AG10803 (cell line): ENCODE measurements at places on chromosomes 12 and 14.

GRCh38 chr14:103121121-103121845 is 2.0 kb upstream of the TNFAIP2 start:
- peak; percentile 49 for DNase-seq

DNA sequence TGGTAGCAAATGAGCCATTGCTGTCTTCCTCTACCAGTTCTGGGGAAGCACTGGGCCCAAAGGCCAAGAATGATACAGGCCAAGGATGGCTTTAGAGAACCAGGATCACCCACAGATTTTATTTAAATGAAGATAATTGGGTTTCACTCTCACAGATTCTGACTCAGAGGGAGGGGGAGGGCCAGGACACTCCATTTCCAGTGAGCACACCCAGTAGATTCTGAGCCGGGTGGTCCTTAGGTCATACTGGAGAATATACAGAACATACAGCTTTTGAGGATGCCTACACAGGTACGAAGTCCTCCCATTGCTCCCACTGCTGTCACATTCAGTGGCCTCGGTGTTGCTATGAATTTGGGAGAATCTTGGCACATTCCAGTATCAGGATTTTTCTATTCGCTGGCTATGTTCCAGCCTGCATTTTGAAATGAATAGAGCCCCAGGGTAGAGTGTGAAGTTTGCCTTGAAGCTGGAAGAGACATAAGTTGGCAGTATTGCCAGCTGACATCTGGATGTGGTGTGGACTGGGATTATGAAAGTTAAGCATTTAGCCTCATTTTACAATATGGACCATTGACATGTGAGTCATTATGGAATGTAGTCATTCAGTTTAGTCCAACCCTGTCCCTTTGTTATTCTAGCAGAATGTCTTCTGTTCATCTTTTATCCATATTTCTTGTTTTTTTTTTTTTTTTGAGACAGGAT is 45.8 kb upstream of the POC1B start:
- DNase-seq: peak; percentile 96

- no peak for DNase-seq
These were observed 334.1 kb upstream of the RGS6 start for GRCh38 chr14:71597955-71598660.

GRCh38 chr14:79516009-79516408 is 695.3 kb downstream of the DIO2 start:
- no peak for DNase-seq

- DNase-seq: no peak
These were observed 33.3 kb downstream of the GALNT9 start for GRCh38 chr12:132296063-132296462.

DNA sequence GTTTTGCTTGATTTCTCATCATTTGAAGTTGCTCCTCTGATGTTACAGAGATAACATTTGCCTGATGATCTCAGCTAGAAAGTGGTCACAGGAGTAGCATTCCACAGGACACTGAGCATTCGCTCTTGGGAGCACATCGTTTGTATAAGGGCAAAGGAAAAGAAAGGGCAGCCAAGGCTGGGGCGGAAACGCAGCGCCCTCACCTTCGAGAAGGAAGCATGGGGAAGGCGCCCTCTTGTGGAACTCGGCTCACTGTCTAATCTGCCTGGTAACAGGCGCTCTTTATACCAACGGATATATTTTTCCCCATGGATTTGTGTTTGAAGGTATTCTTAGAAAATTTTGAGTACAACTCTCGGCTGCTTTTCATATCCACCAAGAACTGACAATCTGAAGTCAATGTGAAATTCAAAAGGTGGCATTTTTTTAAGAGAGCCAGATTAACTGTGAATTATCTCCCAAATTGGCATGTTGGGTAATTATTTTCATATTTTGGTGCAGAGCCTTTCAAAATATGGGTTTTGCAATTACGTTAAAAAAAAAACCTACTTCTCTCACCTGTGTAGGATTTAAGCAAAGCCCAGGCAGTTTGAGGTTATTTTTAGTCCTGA is 172.7 kb downstream of the CAND1 start:
- DNase-seq: peak; percentile 77

DNA sequence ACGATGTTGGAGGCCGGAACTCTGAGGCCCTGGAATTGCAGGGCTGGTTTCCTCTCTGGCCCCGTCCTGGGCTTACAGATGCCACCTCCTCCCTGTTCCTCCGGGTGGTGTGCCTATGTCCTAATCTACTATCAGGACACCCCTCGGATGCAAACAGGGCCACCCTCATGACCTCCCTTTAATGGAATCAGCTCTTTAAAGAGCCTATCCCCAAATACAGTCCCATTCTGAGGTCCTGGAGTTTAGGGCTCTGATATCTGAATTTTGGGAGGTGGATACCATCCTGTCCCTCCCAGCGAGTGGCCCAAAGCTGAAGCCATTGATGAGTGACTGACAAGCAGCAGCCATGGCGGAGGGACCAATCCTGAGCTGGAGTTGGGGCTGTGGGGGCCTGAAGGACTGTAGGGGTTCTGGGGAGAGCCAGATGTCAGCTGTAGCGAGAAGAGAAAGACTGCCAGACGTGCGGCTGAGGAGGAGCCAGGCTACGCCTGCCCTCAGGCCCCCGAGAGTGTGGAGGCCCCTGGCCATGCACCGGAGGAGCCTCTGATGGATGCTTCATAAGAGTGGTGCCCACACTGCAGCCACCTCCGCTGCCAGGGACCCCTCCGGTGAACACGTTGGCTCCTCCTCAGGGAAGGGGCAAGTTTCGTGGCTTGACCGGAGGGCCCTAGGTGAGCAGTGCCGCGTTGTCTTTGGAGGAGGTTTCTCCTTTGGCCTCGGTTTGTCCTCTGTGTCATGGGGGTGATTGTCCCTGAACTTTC is 100.2 kb downstream of the KIF26A start:
- no peak for DNase-seq

GRCh38 chr12:50918584-50919316 is 33.6 kb upstream of the HIGD1C start:
- DNase-seq: no peak

DNA sequence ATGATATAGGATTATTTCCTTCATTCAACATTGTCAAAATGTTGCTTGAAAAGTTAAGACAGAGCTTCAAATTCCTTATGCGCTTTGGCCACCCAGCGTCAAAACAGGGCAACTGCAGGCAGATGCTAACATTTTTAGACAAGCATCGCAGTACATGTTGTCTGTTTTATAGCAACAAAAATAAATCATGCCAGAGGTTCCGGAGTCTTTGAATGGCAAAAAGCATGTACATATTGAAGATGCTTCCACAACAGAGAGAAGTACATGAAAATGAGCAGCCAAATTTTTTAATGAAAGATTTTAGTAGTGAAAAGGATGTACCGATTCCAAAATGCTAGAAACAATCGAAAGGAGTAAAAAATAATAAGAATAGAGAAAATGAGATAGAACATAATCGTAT is 49.8 kb upstream of the USP15 start:
- DNase-seq: peak; percentile 50

DNA sequence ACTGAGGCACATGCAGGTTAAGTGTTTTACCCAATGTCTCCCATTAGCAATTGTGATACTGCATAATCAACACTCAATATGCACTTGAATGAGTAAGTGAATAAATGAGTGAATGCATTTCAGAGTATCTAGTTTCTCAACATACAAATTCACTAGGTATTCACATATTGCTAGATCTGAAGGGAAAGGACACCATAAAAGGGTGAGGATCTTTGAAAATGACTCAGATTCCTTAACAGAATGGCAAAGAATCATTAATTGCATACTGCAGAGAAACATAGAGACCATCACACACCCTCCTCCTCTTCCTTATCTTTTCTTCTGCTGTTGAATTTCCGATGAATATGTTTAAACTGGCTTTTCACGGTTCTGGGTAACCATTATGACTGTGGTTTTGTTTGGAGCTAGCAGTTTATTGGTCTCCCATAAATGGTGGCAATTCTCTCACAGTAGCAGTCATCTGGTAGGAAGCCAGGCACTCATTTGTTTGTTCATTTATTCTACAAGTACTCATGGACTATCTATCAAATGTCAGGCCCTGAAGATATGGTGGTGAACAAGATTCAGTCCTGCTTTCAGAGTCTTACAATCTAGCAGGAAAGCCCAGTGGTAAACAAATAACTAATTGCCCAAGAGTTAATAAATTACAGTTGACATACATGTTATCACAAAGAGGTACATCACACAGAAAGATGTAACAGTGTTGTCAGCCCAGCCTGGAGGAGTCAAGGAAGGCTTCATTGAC is 70.2 kb downstream of the LLPH start:
- DNase-seq: no peak

DNA sequence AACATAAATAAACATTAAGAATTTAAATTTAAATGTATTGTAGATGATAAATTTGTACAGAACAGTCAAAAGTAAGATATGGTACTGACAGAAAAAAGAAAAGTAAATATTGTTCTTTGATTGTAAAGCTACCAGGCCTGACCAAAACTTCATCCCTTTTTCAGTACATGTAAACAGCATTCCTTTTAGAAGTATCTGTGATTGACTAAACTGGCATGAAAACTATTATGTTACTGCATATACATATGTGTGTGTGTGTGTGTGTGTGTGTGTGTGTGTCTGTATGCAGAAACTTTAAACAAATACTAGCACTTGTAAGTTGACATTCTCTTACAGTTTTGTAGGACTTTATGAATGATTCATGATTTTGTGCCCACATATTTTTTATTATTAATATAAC is 270.9 kb downstream of the C12orf50 start:
- no peak for DNase-seq

GRCh38 chr14:50647282-50647681 is 20.8 kb downstream of the SAV1 start:
- DNase-seq: no peak

GRCh38 chr14:102196902-102197230 is 57.2 kb downstream of the WDR20 start:
- DNase-seq: no peak

GRCh38 chr14:100545359-100545758 is 41.9 kb downstream of the BEGAIN start:
- no peak for DNase-seq

- no peak for DNase-seq
These were observed 14.3 kb downstream of the CEP170B start for GRCh38 chr14:104879201-104879982.

DNA sequence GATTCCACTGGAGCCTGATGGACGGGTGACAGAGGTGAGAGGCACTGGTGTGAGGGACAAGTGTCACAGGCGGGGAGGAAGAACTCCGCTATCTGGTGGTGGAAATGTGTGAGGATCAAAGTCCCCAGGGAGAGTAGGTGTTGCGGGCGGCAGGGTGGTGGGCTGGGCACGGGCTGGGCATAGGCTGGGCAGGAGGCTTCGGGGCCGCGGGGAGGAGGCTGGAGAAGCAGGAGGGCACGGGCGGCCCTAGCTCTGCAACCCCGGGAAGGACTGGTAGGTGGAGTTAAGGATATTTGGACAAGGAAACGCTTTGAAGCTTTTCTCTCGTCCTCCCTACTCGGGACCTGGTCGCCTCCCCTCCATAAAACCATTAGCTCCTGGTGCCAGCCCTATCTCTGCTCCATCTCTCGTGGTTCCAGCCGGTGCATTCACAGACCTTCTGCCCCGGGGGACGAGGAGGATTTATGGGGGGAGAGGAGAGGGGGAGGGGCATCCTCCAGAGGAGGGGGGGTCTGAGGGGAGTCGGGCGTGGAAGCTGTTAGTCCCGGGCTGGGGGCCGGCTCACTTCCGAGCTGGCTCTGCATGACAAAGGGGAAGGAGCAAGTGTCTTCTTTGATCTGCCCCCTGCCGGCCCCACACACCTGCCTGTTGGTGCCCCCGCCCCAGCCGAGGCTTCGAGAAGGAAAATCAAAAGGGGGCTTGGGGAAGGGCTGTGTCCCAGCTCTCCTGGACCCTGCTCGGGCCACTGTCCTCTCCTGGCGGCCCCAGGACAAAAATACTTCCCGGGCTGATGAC is 504 bp downstream of the WNT5B start:
- DNase-seq: no peak

- DNase-seq: peak; percentile 70
These were observed at the start of gene CCDC184 for GRCh38 chr12:48183091-48183875. Gene CCDC184, plus strand, starts transcription at chr12:48183644. Its CDS starts 479 bp downstream, at chr12:48184123.

GRCh38 chr12:93626160-93626559 is 51.0 kb upstream of the CRADD start:
- DNase-seq: no peak

DNA sequence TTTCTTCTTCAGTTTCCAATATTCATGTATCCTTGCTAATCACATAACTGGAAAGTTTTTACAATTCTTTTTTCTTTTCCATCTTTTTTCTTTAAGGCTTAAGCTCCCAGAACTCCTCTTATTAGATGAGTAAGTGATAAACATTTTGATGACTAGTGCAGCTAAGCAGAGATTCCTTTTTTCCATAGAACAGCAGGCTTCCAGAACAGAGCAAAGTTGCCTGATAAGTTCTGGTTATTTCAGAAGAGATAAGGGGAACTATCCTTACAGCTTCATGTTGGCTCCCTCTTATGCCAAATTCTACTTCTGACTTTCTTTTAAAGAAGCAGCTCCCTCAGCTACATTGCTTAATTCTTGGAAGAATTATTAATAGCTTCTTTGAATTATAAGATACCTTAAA is 194.7 kb upstream of the FAR2 start:
- DNase-seq: no peak

DNA sequence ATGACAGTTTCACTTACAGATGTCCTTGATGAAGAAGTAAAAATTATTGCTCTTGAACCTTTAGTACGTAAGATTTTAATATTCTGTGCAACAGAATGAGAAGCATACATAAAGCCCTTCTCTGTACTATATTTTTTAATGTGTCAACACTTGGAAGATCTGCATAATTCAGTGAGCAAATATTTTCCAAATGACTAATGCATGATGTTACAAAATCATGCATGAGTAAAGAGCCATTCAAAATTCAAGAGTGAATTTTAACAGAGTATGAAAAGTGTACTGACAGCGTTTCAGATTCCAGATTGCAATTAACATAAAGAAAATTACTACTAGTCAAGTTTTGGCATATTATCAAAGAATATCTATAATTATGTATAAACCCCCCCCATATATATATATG is 101.4 kb upstream of the BBS10 start:
- DNase-seq: peak; percentile 70

DNA sequence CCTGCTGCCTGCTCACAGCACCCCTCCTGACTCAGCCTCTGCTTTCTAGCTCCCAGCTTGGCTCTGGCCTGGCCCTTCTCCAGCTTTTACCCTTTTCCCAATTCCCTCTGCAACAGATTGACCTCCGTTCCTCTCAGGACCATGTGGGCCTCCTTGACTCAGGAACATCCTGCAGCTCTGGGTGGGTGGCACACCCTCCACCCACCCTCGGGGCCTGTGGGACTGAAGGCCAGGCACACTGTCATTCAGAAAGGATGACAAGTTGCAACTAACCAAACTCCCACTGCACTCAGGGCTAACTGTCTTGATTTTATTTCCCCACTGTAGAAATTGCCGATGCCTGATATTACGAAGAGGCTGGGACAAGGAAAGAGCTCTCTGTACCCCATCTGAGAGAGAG is 59.4 kb downstream of the HELB start:
- no peak for DNase-seq

DNA sequence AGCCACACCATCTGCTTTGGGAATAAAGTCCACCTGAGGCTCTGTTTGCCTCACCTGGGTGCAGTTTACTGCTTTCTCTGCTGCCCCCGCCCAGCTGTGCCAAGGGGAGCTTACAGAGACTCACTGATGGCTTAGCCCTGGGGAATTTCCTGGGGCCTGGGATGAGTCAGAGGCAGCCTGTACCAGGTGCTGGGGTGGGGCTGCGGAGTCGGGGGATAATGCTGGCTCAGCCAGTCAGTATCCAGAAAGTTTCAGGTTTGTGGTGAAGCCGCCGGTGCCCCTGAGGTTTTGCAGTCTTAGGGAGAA is 22.3 kb downstream of the PLEKHG3 start:
- DNase-seq: no peak
